Thoracic aorta (tissue), 2 donors: ENCODE measurements at places on chromosomes 5 and 9.

- no peaks in the 10 kb centered on the region for H3K27me3 ChIP-seq
- no peak overlapping the region for H3K4me3 ChIP-seq
- no peaks in the 10 kb centered on the region for H3K36me3 ChIP-seq
- H3K4me1 ChIP-seq = peaks cover 9% of the 10 kb centered on the region
- H3K27ac ChIP-seq = no peak overlapping the region
These were observed 4.4 kb upstream of the CEP72 start for GRCh38 chr5:607541-608428.

DNA sequence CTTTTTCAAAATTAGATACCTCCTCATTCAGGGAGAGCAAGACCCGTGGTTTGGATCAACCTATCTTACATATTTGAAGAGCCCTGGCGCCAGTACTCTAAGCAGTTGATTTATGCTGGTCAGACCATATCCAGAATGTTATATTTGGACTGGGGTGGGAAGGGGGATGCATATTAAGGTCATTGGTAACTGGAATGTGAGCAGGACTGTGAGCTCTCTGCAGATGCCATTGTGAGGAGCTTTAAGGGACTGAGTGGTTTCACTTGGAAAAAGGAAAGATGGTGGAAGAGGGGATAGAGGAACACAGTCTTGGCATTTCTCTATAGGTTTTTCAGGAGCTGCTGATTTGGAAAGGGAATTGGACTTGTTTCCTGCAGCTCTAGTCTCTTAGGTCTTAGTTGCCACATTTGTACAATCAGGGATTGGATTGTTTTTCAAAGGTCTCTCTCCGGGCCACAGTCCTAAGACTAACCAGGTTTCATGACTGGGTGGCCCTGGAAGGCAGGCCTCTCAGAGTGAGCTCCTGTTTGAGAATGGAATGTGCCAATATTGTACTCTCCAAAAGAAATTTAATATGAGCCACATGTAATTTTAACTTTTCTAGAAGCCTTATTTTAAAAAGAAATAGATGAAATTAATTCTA, 25.8 kb upstream of the F2R start:
- H3K4me3 ChIP-seq = no peak overlapping the region
- no peaks in the 10 kb centered on the region for H3K27me3 ChIP-seq
- H3K36me3 ChIP-seq = no peaks in the 10 kb centered on the region
- peaks cover 34% of the 10 kb centered on the region for H3K4me1 ChIP-seq

DNA sequence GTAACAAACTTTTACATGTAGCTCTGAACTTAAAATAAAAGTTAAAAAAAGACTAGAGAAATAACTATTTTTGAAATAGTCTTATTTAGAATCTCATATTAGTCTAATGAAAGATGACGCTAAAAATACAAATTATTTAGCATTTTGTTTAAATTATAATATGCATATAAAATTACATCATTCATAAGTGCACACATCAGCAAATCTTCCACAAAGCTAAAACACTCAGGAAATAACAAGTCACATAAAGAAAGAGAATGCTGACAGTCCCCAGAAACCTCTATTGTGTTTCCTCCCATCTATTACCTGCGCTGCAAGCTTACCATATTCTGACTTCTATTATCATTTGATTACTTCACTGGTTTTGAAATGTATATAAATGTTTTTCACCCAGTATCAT, 986.9 kb upstream of the SEMA6A start:
- no peaks in the 10 kb centered on the region for H3K36me3 ChIP-seq
- H3K4me1 ChIP-seq = no peaks in the 10 kb centered on the region
- H3K27me3 ChIP-seq = no peaks in the 10 kb centered on the region
- no peak for DNase-seq
- H3K4me3 ChIP-seq = no peak overlapping the region

GRCh38 chr9:75718677-75719076, 171.8 kb upstream of the PCSK5 start:
- H3K36me3 ChIP-seq = no peaks in the 10 kb centered on the region
- H3K27ac ChIP-seq = no peak overlapping the region
- no peaks in the 10 kb centered on the region for H3K27me3 ChIP-seq
- no peak for DNase-seq

DNA sequence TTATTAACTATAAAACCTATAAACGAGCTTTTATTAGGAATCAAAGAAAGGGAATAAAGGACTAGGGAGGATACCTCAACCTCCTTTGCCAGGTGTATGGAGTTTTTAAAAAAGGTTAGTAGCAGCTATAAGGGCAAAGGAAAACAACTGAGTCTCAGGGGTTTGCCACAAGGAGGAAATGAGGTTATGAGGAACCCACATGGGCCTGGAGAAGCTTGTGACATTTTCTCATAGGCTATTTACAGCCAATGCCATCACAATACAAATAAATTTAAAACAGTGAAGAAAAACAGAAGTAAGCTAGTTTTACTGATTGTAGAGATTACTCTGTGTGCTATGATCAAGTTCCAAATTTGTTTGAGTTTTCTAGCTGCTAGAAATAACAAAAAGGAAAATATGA, 92.6 kb downstream of the CDKN2A start:
- no peaks in the 10 kb centered on the region for H3K36me3 ChIP-seq
- no peak overlapping the region for H3K27ac ChIP-seq
- H3K4me3 ChIP-seq = no peak overlapping the region
- DNase-seq = no peak
- no peaks in the 10 kb centered on the region for H3K4me1 ChIP-seq

DNA sequence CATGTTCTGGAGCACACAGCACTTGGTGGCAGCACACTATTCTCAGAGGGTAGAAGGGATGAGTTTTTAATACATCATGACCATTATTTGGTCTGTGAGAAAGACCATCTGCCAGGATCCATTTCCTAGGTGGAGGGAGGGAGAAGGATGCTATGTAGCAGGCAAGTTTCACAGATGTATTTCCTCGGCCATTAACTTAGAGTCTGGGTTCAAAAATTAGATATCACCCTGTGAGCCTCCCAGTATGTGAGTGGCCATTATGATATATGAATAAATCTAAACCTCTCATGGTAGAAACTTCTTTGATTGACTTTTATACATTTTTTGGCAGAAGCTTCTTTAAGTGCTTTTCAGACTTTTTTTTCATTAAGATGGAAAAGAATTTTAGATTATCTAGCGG, 133.9 kb downstream of the SREK1 start:
- no peaks in the 10 kb centered on the region for H3K36me3 ChIP-seq
- no peak overlapping the region for H3K27ac ChIP-seq
- no peaks in the 10 kb centered on the region for H3K4me1 ChIP-seq
- no peak for DNase-seq
- H3K27me3 ChIP-seq = no peaks in the 10 kb centered on the region

- H3K27ac ChIP-seq = no peak overlapping the region
- peaks cover 30% of the 10 kb centered on the region for H3K4me1 ChIP-seq
- DNase-seq = no peak
- no peak overlapping the region for H3K4me3 ChIP-seq
These were observed 9.4 kb downstream of the SCGB3A2 start for GRCh38 chr5:147887930-147888329.

GRCh38 chr9:93100276-93100636, 4.2 kb downstream of the CARD19 start:
- no peak overlapping the region for H3K27ac ChIP-seq
- no peaks in the 10 kb centered on the region for H3K36me3 ChIP-seq
- no peak for DNase-seq
- H3K4me3 ChIP-seq = no peak overlapping the region
- H3K4me1 ChIP-seq = peaks cover 25% of the 10 kb centered on the region

- H3K36me3 ChIP-seq = no peaks in the 10 kb centered on the region
- no peaks in the 10 kb centered on the region for H3K27me3 ChIP-seq
- no peak overlapping the region for H3K4me3 ChIP-seq
- no peak for DNase-seq
These were observed 14.9 kb downstream of the IL4 start for GRCh38 chr5:132688536-132689339.

DNA sequence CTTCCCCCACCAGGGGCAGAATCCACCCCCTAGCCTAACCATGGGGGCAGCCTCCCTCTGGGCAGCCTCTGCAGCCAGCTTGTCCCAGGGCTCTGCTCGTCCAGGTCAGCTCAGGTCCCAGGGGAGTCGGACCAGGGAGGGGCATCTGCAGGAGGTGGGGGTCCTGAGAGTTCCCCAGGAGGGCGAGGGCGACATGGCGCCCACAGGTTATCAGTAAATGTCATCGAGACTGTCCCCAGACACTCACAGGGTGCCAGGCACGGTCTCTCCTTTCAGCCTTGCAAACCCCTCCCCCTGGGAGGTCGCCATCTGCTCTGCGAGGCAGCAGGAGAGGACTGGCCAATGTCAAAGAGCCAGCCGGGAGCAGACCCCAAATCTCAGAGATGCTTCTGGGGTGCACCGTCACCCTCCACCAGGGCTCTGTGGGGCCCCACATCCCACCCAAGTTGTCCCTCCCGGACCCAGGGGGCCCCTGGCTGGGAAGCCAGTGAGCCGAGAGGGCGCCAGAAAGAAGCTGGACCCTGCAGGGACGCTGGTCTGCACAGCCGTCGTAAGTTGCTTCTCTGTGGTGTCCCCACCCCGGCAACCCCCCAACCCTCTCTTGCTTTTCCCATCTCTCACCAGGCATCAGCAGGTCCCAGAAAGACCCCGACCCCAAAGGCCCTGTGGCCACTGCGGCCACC, 69.3 kb downstream of the NTNG2 start:
- H3K36me3 ChIP-seq = no peaks in the 10 kb centered on the region
- no peak overlapping the region for H3K27ac ChIP-seq
- no peak for DNase-seq
- no peaks in the 10 kb centered on the region for H3K27me3 ChIP-seq

GRCh38 chr9:129383561-129384490, 205.8 kb upstream of the IER5L start:
- H3K4me1 ChIP-seq = peaks cover 8% of the 10 kb centered on the region
- H3K4me3 ChIP-seq = peak overlapping the region; percentile 78
- no peaks in the 10 kb centered on the region for H3K27me3 ChIP-seq
- DNase-seq = peak; percentile 36
- H3K36me3 ChIP-seq = no peaks in the 10 kb centered on the region

- no peaks in the 10 kb centered on the region for H3K27me3 ChIP-seq
- H3K36me3 ChIP-seq = no peaks in the 10 kb centered on the region
- no peak overlapping the region for H3K4me3 ChIP-seq
These were observed 143.7 kb downstream of the PTTG1 start for GRCh38 chr5:160565376-160565775.

DNA sequence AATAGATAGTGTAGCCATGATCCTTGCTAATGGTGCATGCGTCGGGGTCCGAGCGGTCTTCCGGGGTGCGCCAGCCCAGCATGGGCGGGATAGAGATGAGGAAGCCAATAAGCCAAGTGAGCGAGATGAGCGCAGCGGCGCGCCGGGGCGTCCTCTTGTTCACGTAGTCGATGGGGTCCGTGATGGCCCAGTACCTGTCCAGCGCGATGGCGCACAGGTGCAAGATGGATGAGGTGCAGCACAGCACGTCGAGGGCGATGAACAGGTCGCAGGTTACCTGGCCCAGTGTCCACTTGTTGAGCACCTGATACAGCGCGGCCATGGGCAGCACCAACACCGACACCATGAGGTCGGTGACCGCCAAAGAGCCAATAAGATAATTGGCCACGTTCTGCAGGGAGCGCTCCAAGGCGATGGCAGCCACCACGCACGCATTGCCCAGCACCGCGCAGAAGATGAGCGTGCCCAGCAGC, 1.1 kb downstream of the HTR1A start:
- no peak for DNase-seq
- no peak overlapping the region for H3K4me3 ChIP-seq
- no peaks in the 10 kb centered on the region for H3K4me1 ChIP-seq
- H3K27ac ChIP-seq = no peak overlapping the region
- no peaks in the 10 kb centered on the region for H3K27me3 ChIP-seq

DNA sequence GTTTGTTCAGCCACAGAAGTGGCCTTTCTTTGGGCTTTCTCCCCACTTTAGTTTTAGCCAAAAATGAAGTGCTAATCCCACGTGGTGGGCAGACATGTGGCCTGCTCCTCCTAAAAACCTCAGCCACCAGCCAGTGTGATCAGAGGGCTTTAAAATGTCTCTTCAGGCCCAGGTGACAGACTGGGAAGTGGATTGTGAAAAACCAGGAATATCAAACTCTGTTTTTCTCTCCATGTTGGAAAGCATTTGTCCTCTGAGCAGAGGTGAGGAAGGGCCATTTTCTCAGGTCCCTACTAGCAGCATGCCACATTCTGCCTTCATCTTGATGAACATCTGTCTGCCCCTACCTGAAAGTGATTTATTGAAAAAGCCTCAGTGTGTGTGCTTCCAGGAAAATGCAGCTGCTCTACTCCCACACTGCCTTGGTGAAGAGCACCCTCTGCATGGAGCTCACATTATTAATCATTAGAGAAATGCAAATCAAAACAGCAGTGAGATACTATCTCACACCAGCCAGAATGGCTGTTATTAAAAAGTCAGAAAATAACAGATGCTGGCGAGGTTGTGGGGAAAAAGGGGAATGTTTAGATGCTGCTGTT, 181.2 kb upstream of the DMAC1 start:
- DNase-seq = no peak
- H3K36me3 ChIP-seq = no peaks in the 10 kb centered on the region
- H3K27me3 ChIP-seq = no peaks in the 10 kb centered on the region

DNA sequence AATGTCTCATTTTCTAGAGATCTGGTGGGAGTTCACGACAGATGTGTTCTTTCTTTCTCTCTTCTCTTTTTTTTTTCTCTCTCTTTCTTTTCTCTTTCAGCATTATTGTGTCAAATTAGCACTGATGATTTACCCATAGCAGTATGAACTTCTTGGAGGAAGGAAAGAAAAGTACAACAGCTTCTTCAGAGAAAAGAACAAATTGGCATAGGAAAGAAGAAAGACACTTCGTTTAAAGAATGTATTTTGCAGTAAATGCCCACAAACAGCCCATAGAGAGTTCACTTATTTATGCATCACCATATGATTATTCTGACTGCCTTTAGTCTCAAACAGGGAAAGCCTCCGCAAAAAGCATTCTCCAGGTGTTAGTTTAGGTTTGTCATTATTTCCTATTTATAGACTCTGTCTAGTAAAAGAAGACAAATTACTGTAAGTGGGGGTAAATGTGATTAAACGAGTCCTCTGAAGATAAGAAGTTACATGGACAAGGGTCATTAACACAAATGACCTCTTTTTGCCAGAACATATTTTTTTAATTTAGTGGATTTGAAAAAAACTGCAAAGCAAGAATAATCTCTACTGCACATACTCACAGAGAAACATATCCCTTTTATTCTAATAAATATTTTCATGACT, 68.0 kb downstream of the POU5F2 start:
- no peaks in the 10 kb centered on the region for H3K27me3 ChIP-seq
- DNase-seq = no peak
- H3K4me1 ChIP-seq = no peaks in the 10 kb centered on the region
- H3K4me3 ChIP-seq = no peak overlapping the region
- no peak overlapping the region for H3K27ac ChIP-seq

DNA sequence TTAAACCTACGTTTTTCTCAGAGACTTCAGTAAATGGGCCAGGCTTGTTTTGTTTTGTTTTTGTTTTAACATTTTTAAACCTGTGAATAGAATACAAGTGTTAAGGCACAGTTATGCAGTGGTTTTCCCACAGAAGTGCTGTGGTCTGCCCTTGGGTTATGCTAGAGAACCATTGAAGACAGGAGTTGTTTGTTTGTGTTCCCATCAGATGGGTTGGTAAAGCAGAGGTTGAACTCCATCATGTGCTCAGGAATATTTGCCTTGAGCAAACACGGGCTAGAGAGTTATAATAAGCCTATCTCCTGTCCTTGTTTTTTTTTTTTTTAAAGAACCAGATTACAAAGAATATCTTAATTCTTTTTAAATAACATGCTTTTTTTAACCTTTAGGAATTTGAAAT, 28.5 kb downstream of the RHOBTB3 start:
- DNase-seq = no peak
- no peaks in the 10 kb centered on the region for H3K36me3 ChIP-seq
- no peaks in the 10 kb centered on the region for H3K27me3 ChIP-seq
- no peak overlapping the region for H3K4me3 ChIP-seq
- H3K4me1 ChIP-seq = peaks cover 16% of the 10 kb centered on the region
- H3K27ac ChIP-seq = no peak overlapping the region
